ENCODE measurements at places on chromosomes 5 and 9. TPM values are rescaled to one million over a fixed set of nuclear protein-coding genes. Genes with fewer than 3 reads are reported as not detected.

PCDHGA2 gene
- total RNA-seq, result 2.7 TPM

PTCD2 gene
- total RNA-seq, result 9.4 TPM

CDX1 gene
- total RNA-seq, result 0.36 TPM

ANGPTL2 gene
- 72.5 TPM for total RNA-seq

MEIKIN gene
- not detected for total RNA-seq

Data from osteoblast (primary cell).